Thoracic aorta (tissue), 2 donors: ENCODE measurements at places on chromosomes 11 and 22.

- DNase-seq = no peak
Observed at GRCh38 chr22:41369424-41369745, 12.4 kb upstream of the TEF start.

DNA sequence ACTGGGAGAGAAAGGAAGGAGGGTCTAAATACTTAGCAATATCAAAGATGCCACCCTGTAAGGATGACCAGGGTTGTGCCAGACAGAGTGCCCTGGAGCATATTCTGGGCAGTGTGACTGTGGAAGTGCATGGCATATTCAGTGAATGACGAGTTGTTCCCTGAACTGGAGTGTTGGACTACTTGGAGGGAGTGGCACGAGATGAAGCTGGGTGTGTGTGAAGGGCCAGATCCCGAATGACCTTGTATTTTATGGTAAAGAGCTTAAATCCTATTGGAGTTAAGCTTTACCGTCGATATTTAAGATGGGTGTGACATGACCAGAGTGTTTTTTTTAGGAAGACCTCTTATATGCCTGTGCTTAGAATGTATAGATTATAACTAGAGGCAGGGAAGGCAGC is 48.8 kb downstream of the STIM1 start:
- no peak for DNase-seq

GRCh38 chr11:30431127-30431814 is 108.4 kb downstream of the ARL14EP start:
- DNase-seq = no peak

- DNase-seq = no peak
Observed at GRCh38 chr11:107840129-107840484, 18.5 kb downstream of the SLC35F2 start.

DNA sequence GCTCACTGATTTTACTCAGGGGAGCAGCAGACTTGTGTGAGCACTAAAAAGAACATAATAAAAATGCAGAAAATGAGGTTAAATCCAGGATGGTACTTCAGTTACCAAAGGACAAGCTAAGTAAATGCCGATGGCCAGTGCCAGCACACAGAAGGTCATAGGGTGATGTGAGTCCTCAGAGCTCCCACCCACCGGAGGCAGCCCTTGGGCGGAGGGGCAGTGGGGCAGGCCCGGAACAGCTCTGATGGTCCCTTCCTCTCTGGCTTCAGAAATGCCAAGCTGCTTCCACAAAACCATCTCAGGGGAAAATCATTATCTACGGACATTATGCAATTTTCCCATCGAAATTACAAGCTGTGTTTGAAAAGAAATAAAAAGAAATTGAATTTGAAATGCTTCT is 124.5 kb downstream of the RRAS2 start:
- DNase-seq = no peak

GRCh38 chr11:91081440-91082043 is 858.7 kb upstream of the CHORDC1 start:
- DNase-seq = no peak

- no peak for DNase-seq
Observed at GRCh38 chr11:2776351-2777061, 76.7 kb upstream of the KCNQ1OT1 start.

GRCh38 chr22:45238076-45238956 is 2.4 kb downstream of the KIAA0930 start:
- no peak for DNase-seq

DNA sequence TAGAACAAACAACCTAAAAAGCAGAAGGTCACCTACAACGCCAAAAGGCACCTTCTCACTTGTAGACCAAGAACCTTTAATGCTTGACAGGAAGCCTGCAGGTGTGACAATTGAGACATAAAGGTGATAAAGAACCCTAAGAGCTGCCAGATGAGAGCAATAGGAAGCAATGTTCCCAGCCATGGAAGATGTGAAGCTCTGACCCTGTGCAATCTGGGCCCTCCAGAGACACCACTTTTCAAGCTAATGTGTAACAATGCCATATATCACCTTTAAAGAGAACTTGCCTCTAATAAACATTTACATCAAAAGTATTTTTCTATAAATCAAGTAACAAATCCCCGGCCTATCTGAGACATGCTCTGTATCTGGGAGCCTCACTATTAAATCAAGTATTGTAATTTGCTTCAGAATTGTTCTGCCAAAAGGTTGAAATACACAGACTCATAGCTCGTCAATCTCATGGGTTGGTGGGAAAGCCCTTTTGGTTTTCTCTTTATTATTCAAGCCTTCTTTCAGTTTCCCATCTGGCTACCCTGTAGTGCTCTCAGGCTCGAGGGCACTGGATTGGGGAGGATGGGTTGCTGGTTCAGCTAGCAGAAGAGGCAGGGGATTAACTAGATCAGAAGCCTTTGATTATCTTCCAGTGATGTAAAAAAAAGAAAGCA is 368.9 kb downstream of the BUD13 start:
- no peak for DNase-seq

DNA sequence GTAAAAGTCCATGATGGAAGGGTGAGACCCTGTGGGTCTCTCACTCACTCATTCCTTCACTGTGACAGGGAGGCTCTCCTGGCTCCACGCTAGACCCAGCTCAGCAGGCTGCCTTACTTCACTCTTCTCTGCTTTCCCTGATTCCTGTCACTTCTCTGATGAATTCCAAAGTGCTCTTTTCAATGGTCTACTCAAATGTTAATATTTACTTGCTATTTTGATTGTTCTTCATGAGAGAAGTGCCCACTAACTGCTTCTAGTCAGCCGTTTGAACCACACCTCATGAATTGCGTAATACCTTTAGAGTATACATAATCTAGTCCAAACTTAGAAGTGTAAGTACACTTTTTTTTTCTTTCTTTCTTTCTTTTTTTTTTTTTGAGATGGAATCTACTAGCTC is 1350.2 kb upstream of the RAG2 start:
- no peak for DNase-seq

DNA sequence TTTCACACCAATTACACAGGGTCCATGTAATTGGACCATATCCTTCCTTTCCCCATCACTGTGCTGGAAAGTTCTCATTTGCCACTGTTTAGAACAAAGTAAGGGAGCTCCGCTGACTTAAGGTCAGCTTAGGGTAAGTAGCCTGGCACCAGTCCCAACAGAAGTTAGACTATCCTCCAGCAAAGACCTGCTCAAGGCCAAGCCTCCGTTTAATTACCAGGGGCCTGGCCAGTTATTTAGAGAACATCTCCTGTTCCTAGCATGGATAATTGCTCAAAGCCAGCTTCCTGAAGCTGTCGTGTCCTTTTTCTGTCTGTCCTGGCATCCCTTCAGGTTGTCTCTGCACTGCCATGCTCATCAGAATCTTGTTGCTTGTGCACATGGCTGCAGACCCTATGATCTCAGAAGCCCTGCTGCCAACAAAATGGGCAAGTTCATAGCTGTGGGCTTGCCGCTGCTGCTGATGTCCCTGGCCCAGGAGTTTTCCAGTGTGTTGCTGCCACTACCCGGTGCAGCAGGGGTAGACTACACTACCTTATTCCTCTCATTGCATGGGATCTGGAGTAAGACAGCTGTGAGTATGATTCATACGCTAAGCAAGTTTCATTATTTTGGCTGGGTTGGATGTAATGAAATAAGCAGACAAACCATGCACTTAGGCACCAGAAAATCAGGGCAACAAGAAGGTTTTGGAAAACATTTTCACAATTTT is 8.1 kb downstream of the OR8A1 start:
- DNase-seq = no peak

- DNase-seq = no peak
Observed at GRCh38 chr11:45451766-45452440, 165.8 kb upstream of the SYT13 start.

DNA sequence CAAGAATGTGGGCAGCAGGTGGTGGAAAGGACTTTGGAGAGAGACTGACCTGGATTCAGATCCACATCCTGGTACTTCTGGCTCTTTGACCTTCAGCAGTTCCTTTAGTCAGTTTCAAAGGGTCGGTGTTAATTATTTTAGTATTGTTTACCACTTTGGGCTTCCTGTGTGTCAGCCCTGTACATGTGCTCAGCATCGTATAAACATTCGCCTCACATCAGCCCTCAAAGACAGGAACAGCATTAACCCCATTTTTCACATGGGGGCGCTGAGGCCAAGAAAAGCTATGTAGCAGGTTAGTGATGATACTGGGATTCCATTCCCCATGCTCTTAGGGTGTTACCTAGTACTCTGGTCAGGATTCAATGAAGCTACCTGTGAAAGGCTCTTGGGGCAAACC is 72.1 kb upstream of the YWHAH start:
- DNase-seq = no peak

DNA sequence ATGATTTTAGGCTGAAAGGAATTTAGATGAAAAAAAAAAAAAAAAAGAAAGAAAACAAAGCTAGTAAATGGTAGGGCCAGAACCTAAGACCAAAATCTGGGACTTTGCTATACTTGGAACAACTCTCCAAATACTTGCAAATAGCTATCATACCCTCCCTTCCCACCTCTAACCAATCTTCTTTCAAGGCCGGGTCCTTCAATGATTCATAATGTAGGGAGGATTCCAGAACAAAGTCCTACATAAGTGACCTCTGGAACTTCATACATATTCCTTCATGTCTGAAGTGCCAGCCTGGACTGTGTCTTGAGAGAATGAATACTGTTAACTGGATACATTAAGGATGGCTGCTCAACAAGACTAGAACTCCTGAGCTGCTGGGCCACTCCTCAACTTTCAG is 9.9 kb downstream of the STK33 start:
- DNase-seq = no peak

GRCh38 chr22:46079093-46079860 is 71.0 kb upstream of the PPARA start:
- DNase-seq = no peak

DNA sequence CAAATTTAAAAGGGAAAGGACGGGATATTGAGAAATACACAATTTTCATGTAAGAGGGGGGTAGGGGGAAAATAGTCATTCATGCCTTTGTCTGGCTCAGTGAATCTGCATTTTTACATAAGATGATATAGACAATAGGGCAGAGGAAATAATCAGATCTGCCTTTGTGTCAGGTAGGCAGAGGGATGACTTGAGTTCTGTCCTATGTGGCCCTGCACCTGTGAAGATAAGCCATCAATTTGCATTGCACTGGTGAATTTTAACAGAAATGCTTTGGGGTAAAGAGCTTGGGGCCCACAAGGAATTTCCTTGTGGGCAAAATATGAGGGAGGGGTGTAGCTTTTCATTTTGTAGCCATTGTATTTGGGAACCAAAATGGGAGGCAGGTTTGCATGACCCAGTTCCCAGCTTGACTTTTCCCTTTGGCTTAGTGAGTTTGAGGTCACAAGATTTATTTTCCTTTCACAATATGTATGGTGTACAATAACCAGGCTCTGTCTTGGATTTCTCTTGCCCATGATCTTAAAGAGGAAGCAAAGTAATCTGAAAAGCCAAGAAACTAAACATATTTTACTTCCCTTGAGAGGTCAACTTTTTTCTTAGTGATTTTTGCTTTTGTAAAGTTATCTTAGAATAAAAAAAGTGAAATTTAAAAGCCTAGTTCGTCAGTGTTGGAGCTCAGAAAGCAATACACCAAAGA is 77.7 kb upstream of the SORL1 start:
- DNase-seq = no peak

DNA sequence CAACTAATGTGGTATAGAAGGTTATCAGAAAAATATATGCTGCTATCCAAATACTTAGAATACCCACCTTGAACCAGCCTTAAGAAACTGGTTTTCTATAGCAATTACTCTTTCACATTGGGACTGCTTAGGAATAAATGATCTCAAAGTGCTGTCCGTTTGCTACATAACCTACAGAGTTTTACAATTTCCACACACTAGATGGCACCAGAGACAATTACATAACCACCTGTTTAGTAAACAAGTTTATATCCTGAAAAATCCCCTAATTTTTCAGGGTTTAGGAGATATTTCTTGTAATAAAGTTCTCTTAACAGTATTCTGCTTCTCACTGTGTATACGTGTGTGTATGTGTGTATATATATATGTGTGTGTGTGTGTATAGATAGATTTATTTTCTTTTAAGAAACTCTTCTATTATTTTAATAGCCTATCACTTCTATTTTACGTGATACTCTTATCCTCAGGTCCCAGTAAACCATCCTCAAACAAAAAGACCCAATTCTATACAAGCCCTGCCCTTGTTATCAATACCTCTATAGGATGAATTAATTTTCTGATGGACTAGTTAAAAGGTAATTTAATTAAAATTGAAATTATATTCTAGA is 6.7 kb upstream of the OR5I1 start:
- DNase-seq = no peak

DNA sequence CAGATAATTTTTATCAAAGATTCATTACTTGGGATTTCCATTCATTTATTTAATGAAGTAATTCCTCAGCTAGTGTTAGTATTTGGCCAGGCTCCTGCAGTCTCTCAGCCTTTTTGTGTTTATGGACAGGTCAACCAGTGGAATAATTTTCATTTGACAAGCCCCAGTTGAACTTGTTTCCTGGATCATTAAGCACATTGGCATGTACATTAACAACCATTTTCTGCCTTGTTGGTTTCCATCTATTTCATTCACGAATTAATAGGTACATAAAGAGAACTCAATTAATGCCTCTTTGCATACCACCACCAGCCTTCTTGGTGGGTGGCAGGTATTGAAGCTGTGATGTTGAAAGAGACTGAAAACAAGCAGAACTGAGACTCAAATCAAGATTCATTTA is 745.2 kb downstream of the KCNA4 start:
- no peak for DNase-seq

DNA sequence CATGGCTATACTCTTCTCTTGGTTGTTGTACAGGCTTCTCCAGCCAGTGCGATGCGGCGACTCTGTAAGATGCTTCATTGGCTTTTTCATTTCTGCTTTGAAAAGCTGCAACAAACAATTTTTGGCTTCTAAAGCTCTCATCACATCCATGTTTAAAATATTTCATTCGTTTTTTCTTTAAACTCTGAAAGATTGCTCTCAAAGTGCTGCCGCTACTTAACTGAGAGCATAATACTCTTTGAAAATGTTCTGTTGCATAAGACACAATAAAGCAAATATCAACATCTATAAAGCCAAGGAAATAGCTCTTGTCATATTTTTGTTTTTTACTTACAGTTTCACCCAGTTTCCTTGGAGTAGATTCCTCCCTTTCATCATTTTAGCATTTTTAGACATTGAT is 468.3 kb downstream of the TBC1D22A start:
- DNase-seq = no peak

DNA sequence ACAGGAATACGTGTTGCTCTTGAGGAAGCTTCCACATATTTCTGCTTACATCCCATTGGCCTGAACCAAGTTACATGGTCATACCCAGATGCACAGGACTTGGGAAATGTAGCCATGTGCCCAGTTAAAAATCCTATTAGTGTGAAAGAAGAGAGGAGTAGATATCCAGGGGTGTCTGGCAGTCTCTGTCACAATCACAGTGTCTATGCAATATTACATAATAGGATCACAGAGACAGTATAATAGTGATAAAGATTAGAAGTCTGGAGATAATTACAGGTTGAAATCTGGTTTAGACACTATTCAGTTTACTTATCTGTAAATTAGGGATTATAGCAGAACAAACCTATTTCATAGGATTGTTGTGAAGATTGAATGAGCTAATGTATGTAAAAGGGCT is 62.6 kb upstream of the SLC6A5 start:
- DNase-seq = no peak

- no peak for DNase-seq
Observed at GRCh38 chr11:119307974-119308373, 9.0 kb downstream of the MCAM start.
